Activated B cell treated with CpG ODN at 0.5 μM for 24 hours (primary cell): ENCODE measurements at places on chromosomes 11 and 22.
A peak's percentile ranks its signal among the peaks of the same experiment; 100 is the strongest.

DNA sequence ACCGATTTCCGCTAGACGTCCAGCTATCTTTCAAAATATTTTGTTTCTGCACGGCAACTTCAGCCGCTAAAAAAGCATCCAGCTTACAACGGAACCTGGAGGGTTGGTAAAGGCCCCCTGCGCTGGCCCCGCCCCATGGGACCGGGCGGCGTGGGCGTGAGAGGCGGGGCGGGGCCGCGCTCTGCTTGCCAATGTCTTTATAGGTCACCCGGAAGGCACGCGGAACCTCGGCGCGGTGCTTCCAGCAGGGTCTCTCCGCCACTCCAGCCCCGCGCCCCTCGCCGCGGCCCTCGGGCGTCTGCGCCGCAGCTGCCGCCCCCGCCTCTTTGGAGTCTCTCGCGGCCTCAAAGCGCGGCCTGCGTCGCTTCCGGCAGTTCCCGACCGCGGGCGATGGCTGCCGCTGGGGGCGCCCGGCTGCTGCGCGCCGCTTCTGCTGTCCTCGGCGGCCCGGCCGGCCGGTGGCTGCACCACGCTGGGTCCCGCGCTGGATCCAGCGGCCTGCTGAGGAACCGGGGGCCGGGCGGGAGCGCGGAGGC is at the start of gene FDX1:
Gene FDX1, plus strand, starts transcription at position 218 of the 536 bp plus-strand sequence. Its CDS starts 173 bp downstream, at position 391.
- DNase-seq, result peak; percentile 87

GRCh38 chr22:44819966-44820631 is 67.7 kb downstream of the ARHGAP8 start:
- no peak for DNase-seq

DNA sequence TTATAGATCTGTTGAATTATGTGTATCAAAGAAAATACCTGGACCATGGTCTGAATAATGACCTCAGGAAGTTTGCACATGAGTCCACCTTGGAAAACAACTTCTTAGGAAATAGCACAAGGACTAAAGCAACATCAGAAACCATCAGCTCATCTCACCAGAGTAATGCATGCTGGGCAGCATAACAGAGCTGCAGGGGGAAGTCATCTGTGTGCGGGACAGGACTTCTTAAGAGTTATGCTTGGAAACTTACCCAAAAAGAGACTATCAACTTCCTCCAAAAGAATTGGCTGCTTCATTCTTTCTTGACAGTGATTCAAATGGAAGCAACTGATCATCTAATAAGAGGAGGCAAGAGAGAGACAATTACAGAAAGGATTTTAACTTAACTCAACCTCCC is 2.5 kb downstream of the OR56B4 start:
- no peak for DNase-seq

- no peak for DNase-seq
Measured at GRCh38 chr22:30186510-30186909, 60.0 kb downstream of the LIF start.

- DNase-seq, result no peak
Measured at GRCh38 chr11:83725728-83726127, 439.6 kb upstream of the CCDC90B start.

- DNase-seq, result no peak
Measured at GRCh38 chr11:46159680-46160079, 38.4 kb upstream of the PHF21A start.

DNA sequence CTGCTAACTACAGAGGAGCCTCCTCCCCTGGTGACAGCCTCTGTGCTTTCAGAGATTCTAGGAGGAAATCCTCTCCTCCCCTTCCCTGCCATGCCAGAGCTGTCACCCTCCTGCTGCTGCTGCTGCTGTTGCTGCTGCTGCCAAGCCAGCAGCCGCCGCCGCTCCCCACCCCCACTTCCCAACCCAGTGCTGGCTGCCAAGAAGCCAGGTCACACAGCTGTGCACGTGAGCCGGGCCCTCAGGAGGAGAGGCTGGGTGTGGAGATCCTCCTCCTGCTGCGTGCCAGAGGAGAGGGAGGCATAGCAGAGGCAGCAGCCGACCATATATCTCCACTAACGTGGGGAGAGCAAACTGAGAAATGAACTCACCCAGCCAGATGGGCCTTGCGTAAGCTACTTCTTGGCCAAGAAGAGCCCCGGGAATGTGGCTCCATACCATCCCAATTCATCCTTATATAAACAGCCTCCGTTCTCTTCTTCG is 12.4 kb downstream of the CRY2 start:
- DNase-seq, result no peak

DNA sequence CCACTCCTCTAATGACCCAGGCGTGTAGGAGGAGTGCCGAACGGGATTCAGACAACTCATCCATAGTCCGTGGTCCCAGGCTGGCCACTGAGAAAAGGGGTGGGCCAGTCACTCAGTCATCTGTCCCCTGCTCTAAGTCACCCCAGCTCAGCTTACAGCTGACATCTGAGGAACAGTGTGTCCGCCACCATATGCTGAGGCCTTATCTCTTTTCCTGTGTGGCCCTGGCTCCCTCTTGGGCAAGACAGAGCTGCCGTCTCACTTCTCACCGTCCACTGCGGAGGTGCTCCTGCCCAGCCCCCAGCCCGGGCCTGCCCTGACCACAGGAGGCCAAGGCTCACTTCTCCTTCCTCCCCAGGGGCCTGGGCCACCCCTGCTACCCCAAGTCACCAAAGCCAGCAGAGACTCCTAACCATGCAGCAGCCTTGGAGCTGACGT is 6.8 kb downstream of the CCDC86 start:
- DNase-seq, result no peak

DNA sequence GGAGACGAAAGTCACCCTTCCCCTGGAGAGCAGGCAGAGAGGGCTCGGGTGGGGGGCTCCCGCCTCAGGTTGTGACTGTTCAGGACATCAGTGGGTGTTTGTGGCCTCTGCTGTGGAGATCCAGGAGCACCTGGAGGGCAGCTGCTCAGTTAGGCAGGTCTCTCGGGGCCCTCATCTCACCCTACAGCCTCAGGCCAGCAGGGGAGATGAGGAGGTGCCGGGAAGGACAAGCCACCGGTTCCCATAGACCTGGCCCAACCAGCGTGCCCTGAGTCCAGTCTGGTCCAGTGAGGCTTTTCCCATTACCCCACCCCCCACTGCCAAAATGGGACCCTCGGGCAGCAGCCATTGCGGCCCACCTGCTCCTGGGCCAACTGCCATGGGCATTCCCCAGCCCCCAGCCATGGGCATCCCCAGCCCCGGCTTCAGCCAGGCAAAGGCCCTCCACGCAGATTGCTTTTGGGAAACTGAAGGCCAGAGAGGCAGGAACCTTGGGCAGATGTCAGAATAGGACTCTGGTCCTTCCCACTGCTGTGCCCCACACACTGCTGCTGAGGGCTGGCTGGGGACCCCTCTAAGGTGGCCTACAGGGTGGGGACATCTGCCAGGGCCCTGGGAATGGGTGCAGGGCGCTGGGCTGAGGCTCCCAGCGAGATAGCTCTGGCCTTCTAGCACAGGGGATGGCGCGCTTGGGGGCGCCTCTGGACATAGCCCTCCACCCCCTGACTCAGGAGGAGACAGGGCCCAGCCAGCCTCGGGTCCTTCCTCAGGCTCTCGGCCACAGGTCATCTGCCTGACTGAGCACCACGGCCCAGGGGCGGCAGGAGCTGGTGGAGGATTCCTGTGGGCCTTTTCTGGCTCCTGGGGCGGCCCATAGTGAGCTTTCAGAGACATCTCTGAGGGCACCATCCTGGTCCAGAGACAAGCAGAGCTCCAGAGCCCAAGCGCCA is 4.8 kb downstream of the PIM3 start:
- peak; percentile 17 for DNase-seq

DNA sequence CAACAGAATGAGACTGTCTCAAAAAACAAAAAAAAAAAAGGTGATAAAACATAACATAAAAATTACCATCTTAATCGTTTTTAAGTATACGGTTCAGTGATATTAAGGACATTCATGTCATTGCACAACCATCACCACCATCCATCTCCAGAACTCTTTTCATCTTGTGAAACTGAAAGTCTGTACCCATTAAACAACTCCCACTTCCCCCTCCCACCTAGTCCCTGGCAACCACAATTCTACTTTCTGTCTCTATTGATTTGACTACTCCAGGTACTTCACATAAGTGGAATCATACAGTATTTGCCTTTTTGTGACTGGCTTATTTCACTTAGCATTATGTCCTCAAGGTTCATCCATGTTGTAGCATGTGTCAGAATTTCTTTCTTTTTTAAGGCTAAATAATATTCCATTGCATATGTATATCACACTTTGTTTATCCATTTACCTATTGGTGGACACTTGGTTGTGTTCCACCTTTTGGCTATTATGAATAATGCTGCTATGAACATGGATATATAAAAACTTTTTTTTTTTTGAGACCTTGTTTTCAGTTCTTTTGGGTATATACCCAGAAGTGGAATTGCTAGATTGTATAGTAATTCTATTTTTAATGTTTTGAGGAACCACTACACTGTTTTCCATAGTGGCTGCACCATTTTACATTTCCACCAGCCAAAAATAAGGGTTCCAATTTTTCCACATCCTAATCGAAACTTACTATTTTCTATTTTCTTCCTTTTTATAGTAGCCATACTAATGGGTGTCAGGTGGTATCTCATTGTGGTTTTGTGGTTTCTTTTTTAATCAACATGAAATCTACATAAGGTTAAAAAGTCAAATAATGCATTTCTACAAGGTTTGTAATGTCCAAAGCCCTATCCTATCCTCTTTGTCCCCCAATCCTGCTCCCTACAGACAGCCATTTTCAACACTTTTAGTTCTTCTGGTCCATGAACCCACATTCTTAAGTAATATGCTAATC is 23.4 kb upstream of the PIK3C2A start:
- DNase-seq, result no peak

- DNase-seq, result no peak
Measured at GRCh38 chr11:65547446-65548125, 10.6 kb downstream of the LTBP3 start.

DNA sequence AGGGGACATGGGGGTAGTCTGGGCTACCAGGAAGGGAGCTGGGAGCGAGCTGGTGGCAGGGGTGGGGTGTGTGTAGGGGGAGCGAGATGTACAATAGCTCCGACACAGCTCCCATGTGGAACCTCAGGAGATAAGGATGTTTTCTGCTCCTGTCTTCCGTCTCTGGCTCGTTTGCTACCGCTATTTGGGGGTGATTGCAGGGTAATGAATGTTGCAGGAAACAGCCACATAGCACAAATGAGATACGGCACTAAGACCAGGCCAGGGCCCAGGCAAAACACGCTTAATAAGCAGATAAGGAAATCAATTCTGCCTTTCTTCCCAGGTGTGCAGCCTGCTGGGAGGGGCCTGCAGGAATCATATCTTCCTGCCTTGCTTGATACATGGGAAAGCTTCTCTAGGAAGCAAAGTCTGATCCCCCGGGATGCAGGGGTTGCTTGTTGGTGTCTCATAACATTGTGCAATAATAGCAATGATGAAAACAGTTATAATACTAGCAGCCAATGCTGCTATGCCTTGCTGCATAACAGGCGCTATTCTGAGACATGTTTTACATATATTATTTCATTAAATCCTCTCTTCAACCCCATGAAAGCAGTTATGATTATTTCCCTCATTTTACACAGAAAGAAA is 158.7 kb downstream of the ST3GAL4 start:
- no peak for DNase-seq

DNA sequence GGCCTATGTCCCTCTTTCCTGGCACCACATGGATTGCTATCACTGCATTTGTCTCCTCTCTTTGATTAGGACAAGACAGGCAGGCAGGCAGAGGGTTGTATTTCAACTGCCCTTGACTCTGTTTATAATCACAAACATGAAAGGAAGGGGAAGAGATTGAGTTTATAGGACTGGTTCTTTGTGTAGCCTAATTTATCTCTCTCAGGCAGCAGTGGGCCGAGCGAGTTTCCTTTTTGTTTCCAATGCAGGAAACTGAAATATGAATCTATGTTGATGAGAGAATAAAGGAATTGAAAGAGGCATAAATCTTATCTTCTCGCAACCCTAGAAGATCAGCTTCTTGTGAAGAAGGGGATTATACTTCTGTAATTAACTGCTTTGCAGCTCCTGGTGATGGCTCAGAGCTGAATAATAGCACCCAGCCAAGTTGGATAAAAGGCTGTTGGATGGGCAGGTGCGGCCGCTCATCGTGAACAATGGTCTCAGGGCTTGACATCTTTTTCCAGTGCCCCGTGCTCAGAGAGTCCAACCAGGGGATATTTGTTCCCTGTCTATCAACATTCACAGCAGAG is 80.6 kb upstream of the SYT13 start:
- no peak for DNase-seq

- no peak for DNase-seq
Measured at GRCh38 chr11:75342966-75343870, 8.2 kb downstream of the ARRB1 start.

- no peak for DNase-seq
Measured at GRCh38 chr11:125341676-125342075, 154.4 kb downstream of the FEZ1 start.

- DNase-seq, result no peak
Measured at GRCh38 chr11:108793138-108793537, 128.3 kb downstream of the DDX10 start.

GRCh38 chr22:44482776-44483175 is 15.3 kb downstream of the RTL6 start:
- no peak for DNase-seq

- DNase-seq, result no peak
Measured at GRCh38 chr11:28439403-28439802, 331.2 kb downstream of the METTL15 start.

DNA sequence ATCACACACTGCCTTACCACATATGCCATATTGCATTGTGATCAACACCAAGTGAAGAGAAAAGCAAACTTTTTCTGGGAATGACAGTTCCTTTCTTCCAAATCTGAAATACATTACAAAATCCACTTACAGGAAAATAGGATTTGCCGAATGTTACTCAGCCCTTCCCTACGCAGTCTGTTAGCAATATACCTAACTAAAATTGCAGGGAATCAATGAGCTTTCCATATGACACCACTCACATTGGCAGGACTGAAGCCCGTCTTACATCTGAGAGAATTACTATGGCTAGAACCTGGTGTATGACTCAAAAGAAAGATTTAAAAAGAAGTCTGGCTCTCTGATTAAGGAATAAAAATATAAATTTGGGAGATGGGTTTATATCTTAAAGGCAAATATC is 136.0 kb downstream of the LRRC4C start:
- DNase-seq, result no peak

- no peak for DNase-seq
Measured at GRCh38 chr11:36110668-36111410, 167.0 kb downstream of the LDLRAD3 start.
